ENCODE measurements at places on chromosomes 1 and 21. TPM values are rescaled to one million over a fixed set of nuclear protein-coding genes. Genes with fewer than 3 reads are reported as not detected.

The OR2M3 gene
- not detected for polyA plus RNA-seq

The YRDC gene
- polyA plus RNA-seq = 13.4 TPM

The TTC22 gene
- 3.3 TPM for polyA plus RNA-seq

The SLAMF6 gene
- 61.1 TPM for polyA plus RNA-seq

The RPTN gene
- not detected for polyA plus RNA-seq

The NHLH2 gene
- polyA plus RNA-seq = not detected

The TNFAIP8L2 gene
- 77.3 TPM for polyA plus RNA-seq

The LRRC7 gene
- 0.30 TPM for polyA plus RNA-seq
